ENCODE measurements at places on chromosomes 1 and 21.

DNA sequence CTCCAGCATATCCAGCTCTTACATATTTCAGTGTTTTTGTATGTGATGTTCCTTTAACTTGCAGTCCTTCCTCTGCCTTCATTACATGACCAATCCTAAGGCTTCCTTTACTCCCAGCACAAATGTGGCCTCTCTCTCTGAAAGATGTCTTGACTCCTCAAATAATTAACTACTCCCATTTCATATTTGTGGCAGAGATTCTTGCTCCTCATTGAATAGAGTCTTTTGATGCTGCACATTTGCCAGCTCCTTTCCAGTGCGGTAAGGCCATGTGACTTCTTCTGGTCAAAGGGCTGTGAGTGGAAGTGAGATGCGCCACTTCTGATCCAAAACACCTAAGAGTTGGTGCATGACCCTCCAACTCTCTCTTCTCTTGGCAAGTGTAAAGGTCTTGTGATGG, 19.1 kb upstream of the LAMC1 start:
- DNase-seq: no peak

DNA sequence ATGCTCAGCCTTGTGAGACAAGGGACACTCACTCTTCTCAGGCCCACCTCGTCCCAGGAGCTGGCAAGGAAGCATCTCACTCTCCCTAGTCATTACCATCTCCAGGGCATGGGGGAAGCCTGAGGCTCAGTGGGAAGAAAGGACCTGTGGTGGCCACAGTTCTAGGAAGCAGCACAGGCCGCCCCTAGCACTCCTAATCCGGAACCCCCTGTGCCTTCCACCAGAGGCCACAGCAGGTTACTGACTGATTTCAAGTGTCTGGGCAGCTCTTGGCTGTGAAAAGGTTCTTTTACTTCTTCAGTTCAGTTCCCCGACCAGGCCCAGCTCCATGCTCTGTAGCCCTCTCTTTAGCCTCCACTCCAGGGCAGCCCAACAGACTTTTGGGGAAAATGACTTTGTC, 84.4 kb downstream of the TRABD2B start:
- DNase-seq: no peak

- DNase-seq: no peak
Measured at GRCh38 chr1:42139444-42139843, 13.8 kb upstream of the GUCA2B start.

- DNase-seq: no peak
Measured at GRCh38 chr21:41943851-41944250, 10.0 kb downstream of the C2CD2 start.

DNA sequence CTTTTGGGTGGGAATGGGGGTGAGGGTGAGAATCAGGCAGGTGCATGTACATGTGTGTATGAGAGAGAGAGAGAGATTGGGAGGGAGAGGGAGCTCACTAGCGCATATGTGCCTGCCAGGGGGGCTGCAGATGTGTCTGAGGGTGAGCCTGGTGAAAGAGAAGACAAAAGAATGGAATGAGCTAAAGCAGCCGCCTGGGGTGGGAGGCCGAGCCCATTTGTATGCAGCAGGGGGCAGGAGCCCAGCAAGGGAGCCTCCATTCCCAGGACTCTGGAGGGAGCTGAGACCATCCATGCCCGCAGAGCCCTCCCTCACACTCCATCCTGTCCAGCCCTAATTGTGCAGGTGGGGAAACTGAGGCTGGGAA, 95.0 kb downstream of the EPHB2 start:
- no peak for DNase-seq

DNA sequence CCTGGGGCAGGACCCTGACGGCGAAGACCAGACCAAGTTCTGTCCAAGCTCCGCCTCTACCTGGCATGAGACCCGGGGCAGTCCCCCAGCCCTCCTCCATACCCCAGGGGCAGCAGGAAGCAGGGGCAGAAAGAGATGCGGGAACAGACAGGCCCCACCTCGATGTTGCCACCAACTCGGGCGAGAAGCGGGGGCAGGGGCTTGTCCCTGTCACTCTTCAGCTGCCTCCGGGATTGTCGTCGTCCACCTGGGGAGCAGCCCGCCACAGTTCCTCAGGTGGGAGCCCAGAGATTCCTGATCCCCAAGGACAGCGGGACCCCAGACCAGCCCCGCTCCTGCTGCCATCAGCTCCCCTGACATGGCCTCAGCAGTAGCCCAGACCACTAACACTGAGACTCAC, 54.8 kb downstream of the CHD5 start:
- DNase-seq: no peak

All from adipocyte (in vitro differentiated cells).